Mucosa of descending colon (tissue), 3 donors: ENCODE measurements at places on chromosomes 13 and 19.

DNA sequence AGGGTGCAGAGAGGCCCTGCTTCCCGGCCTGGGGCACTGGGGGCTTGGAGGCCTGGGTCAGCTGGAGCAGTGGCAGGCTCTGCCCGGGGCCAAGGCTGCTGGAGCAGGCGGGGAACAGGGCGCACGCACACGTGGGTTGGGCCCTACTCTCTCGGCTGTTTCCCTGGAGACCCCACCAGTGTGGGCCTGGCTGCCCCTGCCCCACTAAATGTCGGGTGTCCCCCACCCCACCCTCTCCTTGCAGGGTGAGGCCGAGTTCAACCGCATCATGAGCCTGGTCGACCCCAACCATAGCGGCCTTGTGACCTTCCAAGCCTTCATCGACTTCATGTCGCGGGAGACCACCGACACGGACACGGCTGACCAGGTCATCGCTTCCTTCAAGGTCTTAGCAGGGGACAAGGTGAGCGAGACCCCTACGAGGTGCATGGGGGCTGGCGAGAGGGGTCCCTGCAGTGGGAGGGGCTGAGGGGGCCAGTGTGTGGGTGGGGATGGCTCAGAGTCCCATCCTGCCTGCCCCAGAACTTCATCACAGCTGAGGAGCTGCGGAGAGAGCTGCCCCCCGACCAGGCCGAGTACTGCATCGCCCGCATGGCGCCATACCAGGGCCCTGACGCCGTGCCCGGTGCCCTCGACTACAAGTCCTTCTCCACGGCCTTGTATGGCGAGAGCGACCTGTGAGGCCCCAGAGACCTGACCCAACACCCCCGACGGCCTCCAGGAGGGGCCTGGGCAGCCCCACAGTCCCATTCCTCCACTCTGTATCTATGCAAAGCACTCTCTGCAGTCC lies 15.3 kb downstream of the CAPN12 start:
- peak; percentile 43 for DNase-seq

DNA sequence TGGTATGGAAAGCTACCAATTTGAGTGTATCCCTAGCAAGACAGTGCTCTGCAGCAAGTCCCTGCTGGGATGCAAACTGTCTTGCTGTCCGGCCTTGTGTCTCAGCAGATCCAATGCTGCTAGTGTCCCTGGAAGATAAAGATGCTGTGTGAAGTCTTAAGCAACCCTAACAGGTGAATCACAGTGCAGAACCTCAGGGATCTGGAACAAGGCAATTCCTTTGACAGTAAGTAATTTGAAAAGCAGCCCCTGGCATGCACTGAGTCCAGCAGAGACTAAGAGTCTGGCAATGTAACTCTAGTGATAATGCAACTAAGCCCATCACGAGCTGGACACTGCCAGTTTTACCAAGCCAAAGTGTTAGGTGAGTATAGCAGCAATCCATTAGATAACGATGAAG lies 1.7 kb upstream of the UCHL3 start:
- no peak for DNase-seq

GRCh38 chr13:39362652-39363381 lies 240.2 kb downstream of the LHFPL6 start:
- DNase-seq: no peak

- no peak for DNase-seq
Measured at GRCh38 chr19:629961-630714, 3.2 kb downstream of the POLRMT start.

DNA sequence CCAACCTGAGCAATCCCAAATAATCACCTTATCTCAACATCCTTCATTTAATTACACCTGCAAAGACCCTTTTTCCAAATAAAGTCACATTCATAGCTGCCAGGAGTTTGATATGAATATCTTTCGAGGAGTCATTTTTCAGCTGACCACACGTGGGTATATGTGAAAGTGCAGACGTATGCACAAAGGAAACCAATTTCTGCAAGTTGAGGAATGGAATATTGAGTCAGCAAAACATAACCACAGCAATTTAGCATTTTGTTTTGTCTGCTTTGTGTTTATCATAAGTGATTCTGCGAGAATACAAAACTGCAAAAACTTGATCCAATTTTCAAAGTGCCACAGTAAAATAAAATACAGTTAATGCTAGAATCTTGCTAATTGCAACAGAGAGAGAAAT lies 295.9 kb downstream of the SUCLA2 start:
- no peak for DNase-seq

DNA sequence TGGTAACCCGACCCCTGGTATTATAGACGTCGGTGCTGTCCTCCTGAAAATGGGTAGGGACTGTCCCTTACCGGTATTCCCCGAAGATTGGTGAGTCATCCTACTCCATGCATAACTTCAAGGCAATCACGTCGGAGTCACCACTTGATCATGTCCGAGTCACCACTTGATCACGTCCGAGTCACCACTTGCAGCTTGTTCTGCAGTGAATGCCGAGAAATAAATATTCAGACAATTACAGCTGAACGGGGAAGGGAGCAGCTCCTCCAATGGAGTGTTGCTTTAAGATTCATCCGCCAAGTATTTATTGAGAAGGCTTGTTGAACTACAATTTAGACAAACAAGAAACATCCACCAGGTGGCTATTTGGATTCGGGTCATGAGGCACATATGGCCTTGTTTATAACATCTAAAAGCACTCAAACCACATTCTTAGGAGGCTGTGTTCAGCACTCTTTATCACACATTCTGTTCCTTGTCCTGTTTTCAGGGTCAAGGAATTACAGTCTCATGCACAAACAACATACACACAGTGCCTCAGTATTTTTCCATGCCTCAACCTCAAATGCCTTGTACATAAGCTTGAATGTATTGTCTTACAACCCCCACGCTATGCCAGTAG lies 43.1 kb downstream of the ZNF726 start:
- no peak for DNase-seq

DNA sequence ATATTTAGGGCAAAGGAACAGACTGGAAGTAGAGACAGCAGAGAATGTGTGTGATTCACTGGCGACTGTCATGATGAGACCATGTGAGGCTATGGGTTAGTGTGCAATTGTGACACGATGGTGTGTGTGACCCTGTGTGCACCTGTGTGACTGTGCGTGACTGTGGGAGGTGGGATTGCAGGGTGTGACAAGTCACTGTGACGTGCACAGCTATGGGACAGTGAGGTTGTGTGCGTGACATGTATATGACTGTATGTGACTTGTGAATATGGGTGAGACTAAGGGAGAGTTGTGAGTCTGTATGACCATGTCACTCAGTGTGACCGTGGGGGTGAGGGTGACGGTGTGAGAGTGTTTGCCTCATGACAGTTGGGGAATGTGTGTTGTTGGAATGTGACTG lies 3.4 kb upstream of the GIPR start:
- DNase-seq: no peak

DNA sequence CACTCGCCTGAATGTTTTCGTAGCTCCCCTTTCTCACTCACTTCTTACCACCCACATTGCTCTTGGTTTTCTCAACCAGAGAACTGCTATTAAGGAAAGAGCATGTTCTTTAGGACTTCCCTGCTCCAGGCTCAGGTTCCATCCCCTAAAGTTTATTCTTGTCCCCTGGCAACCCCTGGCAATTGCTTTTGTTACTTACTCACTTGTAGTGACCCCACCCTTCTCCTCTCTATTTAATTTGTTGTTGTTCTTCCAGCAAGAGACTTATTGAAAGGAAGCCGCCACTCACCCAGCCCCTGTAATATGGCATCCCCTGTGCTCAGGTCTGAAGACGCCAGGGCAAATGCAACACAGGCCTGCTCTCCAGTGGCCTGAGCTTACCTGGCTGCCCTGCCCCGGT lies 233.7 kb upstream of the SOX21 start:
- no peak for DNase-seq

GRCh38 chr13:113762075-113762474 lies 3.0 kb downstream of the TMEM255B start:
- DNase-seq: no peak

GRCh38 chr19:31716826-31717225 lies 367.6 kb upstream of the TSHZ3 start:
- DNase-seq: no peak

- DNase-seq: peak; percentile 96
Measured at GRCh38 chr13:113981194-113981605, 7.3 kb upstream of the C13orf46 start.

GRCh38 chr19:6267552-6268381 lies 12.0 kb downstream of the MLLT1 start:
- no peak for DNase-seq

DNA sequence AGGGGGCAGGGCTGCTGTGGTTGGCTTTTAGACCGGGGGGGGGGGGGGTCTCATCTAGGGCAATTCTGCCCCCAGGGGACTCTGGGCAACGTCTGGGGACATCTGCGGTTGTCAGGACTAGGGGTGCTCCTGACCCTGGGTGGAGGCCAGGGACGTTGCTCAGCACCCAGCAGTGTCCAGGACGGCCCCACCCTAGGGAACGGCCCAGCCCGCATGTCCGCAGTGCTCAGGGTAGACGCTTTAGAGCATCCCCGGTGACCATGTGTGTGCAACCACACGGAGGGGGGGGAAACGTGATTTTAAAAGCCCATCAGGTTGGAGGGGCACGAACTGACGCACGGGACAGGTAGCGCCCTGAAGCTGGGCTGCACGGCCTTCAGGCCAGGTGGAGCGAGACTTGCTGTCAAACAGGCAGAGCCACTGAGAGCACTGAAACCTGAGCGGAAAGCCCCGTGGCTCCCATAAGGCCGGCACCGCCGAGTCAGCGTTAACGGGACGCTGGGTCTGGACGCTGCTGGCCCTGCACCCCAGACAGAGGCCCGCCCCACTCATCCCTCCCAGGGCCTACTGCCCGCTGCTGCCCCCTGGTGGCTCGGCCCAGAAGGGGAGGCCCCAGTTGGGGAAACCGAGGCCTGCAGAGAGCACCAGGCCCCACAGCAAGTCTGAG lies 8.3 kb downstream of the CACTIN start:
- DNase-seq: peak; percentile 72

DNA sequence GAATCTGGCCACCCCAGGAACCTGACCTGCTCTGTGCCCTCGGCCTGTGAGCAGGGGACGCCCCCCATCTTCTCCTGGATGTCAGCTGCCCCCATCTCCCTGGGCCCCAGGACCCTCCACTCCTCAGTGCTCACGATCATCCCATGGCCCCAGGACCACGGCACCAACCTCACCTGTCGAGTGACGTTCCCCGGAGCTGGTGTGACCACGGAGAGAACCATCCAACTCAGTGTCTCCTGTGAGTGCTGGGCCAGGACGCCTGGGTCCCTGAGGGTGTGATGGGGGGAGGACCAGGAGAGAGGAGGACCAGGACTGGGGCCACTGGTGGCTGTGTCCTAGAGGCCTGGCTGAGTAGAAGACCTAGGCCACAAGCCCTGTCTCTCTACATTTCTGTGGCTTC lies 13.0 kb upstream of the CD33 start:
- no peak for DNase-seq

DNA sequence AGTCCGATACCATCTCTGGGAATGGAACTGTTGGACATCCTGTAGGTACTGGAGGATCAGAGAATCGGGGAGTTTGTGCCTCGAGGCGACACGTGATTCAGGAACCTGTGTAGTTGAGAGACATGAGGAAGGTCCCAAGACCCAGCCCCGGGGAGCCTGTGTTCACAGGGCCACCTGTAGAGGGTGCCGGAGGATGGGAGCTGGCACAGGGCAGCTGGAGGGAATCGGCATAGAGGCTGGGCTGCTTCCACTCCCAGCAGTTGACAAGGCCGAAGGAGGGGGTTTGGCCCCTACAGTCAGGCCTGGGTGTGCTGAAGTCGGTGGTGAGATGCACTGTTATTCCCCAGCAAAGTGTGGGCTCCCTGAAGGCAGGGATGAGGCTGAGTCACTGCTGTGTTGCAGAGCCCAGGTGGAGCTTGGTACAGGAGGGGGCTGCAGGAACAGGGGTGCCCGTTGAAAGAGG lies 2.5 kb upstream of the ISYNA1 start:
- DNase-seq: peak; percentile 61

- no peak for DNase-seq
Measured at GRCh38 chr13:35917252-35917941, 213.8 kb downstream of the DCLK1 start.

DNA sequence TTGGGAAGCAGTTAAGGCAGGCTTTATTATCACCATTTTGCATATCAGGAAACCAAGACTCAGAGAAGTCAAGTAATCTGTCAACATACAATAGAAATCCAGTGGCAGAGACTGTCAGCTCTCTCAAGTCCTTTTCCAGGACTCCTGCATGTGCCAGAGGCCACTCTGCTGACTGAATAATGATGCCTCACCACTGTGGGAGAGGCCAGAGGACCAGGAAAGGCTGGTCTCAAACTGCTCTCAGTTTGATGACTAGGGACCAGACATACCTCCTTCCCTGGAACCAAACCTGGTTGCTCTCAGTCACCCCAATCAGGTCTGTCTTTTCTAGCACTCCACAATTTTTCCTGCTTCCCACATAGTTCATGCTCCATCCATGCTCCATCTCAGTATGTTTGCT lies 8.0 kb downstream of the RNASEH2B start:
- DNase-seq: no peak
